ENCODE measurements at places on chromosomes 13 and 19.

DNA sequence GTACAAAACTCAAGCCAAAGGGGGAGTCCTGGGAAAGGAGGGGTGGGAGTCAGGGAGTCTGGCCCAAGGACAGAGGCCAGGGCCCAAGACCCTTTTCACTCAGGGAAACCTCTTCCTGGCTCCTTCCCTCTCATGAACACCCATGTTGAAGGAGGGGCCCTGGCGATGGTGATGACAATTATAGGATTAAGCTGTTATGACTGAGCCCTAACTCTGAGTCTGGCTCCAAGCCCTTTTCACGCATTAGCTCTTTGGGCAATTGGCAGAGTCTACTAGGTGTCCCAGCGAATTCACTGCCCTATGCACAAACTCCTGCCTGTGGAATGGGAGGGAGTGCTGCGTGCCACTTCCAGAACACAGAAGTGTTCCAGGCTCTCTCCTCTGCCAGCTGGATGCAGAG is 20.7 kb downstream of the ZNF575 start:
- DNase-seq: no peak

DNA sequence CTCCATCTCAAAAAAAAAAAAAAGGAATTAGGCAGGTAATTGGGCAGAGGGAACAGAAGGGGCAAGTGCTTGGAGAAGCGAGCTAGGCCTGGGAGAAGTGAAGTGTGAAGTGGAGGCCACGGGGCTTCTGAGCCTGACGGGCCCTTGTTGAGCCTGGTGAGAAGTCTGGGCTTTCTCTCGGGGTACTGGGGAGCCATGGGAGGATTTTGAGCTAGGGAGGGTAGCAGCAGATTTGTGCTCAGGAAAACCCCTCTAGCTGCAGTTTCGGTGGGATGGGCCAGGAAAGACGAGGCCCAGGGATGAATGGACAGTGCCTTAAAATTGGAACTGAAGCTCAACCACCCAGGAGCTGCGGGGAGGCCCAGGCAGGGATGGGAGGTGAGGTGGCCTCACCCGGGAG is 8.0 kb downstream of the POLR1G start:
- DNase-seq: no peak

DNA sequence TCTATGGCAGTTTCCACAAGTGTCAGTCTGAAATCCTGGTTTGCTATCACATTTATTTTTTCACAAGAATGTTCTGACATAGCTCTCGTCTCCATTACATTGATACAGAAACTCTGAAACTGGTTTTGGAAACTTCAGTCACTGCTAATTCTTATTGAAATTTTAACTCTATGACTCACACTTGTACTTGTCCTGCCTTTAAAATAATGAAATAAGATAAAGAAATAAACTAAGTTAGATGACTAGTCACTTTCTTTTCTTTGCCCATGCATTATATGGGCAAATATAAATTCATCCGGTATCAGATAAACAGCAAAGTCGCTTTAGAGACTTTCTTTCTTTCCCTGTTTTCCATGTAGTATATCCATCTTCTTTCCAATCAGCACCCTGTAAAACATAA is 257.5 kb downstream of the PCDH9 start:
- DNase-seq: no peak

DNA sequence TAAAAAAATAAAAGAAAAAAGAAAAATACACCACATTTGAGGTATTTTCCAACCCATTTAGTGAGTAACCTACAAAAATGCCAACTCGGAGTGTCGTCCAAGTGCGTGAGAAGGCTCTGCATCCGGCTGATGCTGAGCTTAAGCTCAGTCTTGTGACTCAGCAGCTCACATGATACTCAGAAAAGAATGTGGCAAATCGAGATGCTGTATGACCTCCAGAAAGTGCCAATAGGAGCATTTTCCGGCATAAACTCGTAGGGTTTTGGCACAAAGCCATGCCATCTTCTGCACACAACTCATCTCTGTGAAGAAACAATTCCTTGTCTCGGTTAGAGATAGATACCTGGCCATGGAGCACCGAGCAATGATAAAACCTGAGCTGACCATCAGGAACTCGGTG is 58.5 kb downstream of the TRPM4 start:
- DNase-seq: no peak

DNA sequence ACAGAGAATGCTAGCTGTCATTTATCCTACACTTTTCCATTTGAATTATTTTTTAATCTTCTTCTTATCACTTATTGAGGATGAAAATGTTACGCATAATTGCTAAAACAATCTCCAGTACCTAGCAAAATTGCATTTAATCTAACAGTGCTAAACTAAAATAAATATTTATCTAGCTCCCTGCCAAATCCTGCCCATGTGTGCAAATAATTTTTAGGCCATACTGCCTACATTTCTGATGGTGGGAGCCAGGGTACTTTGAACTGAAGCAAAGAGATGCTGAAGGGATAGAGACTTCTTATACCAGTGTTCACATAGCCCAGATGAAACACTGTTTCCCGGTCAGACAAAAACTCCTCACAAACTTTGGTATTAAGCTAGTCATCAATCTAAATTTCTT is 1268.7 kb upstream of the PCDH20 start:
- no peak for DNase-seq

- DNase-seq: no peak
Measured at GRCh38 chr19:46978171-46978869, 41.3 kb upstream of the NPAS1 start.

- no peak for DNase-seq
Measured at GRCh38 chr19:17836530-17836929, 11.3 kb downstream of the JAK3 start.

GRCh38 chr13:40161351-40161810 is 505.1 kb downstream of the FOXO1 start:
- no peak for DNase-seq

DNA sequence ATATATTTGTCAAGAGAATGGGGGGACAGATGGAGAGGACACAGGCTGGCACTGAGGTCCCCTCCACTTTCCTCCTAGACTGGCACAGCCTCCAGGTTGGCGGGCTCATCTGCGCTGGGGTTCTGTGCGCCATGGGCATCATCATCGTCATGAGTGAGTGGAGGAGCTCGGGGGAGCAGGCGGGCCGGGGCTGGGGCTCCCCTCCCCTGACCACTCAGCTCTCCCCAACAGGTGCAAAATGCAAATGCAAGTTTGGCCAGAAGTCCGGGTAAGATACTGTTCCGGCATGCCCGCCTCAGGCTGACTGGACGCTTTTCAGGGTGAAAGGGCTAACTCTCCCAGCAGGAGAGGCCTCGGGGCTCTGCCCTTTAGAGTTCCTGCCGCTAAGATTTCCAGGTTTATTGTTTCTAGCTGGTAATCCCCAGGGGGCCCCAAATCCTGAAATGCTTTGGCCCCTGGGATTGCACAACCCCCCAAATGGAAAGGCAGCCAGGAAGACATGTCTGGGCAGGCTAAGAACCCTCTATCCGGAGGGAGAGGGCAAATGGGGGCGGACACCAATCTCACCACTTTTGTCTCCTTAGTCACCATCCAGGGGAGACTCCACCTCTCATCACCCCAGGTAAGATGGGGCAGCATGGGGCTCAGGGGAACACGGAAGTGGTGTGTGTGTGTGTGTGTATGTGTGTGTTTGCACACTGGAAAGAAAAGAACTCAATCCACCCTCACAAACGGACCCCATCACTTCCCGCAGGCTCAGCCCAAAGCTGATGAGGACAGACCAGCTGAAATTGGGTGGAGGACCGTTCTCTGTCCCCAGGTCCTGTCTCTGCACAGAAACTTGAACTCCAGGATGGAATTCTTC is 7.3 kb downstream of the FXYD3 start:
- no peak for DNase-seq

- DNase-seq: no peak
Measured at GRCh38 chr19:41303954-41304353, 6.0 kb upstream of the CCDC97 start.

DNA sequence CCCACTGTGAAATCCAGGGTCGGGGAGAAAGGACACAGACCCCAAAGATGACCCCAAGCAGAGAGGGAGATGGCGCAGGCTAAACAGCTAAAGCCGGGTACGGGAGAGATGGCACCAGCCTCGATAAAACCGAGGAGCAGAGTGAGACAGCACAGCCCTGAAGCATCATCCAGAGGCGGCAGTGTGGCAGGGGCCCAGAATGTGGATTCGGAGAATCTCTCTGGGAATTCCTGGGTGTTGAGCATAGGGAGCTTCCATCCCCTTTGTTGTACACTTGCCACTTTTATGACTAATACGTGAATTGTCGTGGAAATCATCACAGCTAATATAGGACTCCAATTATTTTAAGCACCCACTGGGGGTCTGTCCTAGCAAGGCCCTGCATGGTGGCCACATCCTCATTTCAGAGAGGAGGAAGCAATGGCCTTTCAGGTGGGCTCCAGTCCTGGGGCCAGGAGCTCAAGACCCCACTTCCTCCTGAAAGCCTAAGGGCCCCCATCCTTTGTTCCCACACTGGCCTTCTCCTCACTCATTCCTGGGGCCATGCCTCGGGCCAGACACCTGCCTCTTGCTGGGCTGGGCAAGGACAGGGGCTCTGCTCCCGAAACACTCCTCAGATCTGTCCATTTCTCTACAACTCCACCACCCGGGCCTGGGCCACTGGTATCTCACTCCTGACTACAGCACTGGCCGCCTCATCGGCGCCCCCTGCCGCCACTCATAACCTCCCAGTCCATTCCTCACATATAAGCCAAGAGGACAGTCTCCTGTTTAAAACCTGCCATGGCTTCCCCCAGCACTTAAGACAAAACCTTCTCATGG is 29.3 kb upstream of the ATP1A3 start:
- peak; percentile 8 for DNase-seq

DNA sequence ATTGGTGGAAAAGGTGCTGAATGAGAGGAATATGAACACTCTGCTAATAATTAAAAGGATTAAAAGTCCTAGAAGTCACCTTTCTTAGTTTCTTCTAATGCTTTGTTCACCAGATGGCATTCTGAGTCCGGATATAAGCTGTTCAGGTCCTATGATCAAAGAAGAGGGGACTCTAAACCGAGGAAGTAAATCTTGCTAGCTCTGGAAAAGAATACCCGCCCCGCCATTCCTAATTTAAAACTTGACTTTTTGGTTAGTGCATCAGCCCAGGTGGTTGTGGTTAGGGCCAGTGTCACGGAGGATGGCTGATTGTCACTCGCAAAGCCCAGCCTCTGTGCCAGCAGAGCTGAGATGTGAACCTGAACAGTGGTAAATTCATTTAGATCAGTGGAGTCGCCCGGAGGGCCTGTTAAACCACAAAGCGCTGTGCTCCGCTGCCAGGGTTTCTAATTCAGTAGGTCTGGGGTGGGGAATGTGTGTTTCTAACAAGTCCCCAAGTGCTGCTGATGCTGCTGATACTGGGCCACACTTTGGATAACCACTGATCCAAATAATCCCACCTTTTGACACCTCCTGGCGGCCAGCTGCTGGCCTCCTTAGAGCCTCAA is 425.4 kb downstream of the DCT start:
- DNase-seq: no peak

GRCh38 chr13:33999811-34000605 is 182.1 kb downstream of the RFC3 start:
- DNase-seq: no peak

DNA sequence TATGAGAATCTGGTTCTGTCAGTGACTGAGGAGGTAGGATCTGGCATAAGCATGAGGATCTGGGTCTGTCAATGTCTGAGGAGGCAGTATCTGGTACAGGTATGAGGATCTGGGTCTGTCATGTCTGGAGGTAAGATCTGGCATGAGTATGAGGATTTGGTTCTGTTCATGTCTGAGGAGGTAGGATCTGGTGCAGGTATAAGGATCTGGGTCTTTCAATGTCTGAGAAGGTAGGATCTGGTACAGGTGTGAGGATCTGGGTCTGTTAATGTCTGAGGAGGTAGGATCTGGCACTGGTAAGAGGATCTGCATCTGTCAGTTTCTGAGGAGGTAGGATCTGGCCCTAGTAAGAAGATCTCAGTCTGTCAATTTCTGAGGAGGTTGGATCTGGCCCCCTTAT is 12.4 kb upstream of the PDCD2L start:
- DNase-seq: no peak

DNA sequence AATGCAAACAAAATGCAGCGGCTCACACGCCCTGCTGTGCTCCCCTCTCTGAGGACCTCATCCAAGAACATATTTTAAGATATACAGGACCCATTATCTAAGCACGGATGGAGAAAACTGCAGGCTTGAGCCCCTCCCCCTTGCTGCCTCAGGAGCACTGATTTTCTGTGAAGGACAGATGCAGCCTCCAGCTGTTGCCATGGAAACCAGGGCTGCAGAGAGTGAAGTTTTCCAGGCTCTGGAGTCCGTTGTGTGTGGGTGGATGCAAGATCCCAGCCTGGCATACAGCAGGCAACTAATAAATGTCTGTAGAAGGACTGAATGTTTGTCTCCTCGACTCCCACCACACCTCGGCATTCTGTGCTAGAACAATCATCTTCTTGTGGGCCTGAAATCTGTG is 105.6 kb upstream of the PEG3 start:
- DNase-seq: no peak

GRCh38 chr13:90696656-90697055 is 650.8 kb upstream of the MIR17HG start:
- no peak for DNase-seq

GRCh38 chr13:71677124-71677523 is 189.9 kb downstream of the DACH1 start:
- no peak for DNase-seq

DNA sequence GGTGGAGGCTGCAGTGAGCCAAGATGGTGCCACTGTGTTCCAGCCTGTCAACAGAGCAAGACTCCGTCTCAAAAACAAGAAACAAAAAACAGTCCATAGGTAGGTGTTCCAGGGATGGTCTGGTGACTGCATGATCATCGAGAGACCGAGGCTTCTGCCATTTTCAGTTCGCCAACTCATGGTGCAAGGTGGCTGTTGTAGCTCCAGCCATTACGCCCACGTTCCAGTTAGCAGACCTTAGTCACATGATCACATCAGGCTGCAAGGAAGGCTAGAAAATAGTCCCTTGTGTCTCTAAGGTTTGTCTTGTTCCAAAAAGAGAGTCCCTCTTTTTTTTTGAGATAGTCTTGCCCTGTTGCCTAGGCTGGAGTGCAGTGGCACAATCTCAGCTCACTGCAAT is 3.1 kb upstream of the CLASRP start:
- no peak for DNase-seq

- DNase-seq: no peak
Measured at GRCh38 chr13:43269037-43269481, 245.7 kb downstream of the DNAJC15 start.

DNA sequence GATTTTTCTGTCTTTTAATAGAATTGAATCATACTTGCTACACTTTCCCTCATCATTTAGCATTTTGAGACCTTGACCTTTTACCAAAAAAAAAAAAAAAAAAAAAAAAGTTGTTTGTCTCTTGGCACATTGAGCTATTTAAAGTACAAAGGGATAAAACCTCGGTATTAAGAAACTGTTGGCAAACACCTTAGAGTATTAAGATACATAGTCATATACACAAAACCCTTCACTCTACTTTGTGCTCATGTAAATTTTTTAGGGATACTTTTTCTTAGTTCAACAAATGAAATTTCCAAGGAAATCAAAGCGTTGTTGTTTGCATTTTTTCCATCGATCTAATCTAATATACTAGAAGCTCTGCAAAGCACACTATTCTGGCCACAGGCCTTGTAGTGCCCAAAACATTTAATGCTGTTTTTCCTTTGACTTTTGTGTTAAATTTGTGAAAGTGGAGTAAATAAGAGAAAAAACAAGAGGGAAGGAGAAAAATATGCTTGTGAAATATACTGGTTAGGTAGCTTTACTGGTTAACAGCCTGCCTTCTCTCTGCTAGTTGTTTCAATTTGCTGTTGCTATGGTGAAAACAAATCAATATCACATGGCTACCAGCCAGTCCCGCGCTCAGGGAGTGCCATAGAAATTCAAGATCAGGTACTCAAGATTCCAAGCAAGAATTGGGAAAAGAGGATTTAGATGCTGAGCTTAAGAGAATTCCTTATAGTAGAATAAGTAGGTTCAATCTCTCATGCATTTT is 2.6 kb downstream of the MBNL2 start:
- no peak for DNase-seq

- no peak for DNase-seq
Measured at GRCh38 chr13:75704194-75704926, 68.2 kb downstream of the LMO7 start.

All from AML-193 (cell line).